Activated naive CD4-positive, alpha-beta T cell treated with anti-CD3 and anti-CD28 coated beads, Interleukin-2, amount 50 U/mL, for 72 hours (primary cell): ENCODE measurements at places on chromosomes 3 and 15. TPM values are rescaled to one million over a fixed set of nuclear protein-coding genes. Genes with fewer than 3 reads are reported as not detected.

GRCh38 chr15:53586799-53587198, 172.7 kb downstream of the WDR72 start:
- DNase-seq: no peak

GRCh38 chr3:49882166-49882565, 12.5 kb upstream of the CAMKV start:
- no peak for DNase-seq

Gene CHRNB4
- total RNA-seq: not detected

DNA sequence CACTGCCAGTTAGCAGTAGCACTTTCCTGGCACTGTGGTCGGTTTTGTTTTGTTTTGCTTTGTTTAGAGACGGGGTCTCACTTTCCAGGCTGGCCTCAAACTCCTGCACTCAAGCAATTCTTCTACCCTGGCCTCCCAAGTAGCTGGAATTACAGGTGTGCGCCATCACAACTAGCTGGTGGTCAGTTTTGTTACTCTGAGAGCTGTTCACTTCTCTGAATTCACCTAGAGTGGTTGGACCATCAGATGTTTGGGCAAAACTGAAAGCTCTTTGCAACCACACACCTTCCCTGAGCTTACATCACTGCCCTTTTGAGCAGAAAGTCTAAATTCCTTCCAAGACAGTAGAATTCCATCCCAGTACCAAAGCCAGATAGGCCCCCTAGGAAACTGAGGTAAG, 22.6 kb downstream of the CLDN18 start:
- no peak for DNase-seq

DNA sequence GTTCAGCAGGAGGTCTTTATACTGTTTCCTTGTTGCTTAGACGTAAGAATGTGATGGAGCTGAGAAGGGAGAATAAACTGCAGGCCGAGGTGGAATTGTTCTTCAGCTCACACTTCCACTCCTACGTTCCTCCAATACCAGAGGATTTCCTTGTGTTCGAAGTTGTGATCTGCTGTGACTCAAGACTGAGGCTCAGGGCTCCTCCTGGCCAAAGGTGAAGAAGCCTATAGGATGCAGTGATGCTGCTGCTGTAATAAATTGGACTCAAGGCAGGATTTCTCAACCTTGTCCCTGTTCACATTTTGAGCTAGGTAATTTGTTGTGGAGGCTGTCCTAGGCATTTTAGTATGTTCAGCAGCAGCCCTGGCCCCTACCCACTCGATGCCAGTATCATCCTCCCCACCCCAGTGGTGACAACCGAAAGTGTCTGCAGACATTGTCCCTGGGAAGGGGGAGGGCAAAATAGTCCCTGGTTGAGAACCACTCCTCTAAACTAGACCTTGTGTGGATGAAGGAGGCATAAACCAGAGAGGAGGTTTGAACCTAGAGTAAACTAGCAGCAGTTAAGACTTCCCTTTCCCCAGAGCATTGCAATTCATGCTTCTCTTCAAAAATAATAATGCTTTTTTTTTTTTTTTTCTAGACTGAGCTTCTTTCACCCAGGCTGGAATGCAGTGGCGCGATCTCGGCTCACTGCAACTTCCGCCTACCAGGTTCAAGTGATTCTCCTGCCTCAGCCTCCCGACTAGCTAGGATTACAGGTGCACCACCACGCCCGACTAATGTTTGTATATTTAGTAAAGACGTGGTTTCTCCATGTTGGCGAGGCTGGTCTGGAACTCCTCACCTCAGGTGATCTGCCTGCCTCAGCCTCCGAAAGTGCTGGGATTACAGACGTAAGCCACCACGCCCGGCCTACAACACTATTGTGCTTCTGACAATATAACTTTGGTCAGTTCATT, 11.1 kb downstream of the RAP2B start:
- no peak for DNase-seq

Gene EPM2AIP1
- 16.2 TPM for total RNA-seq

DNA sequence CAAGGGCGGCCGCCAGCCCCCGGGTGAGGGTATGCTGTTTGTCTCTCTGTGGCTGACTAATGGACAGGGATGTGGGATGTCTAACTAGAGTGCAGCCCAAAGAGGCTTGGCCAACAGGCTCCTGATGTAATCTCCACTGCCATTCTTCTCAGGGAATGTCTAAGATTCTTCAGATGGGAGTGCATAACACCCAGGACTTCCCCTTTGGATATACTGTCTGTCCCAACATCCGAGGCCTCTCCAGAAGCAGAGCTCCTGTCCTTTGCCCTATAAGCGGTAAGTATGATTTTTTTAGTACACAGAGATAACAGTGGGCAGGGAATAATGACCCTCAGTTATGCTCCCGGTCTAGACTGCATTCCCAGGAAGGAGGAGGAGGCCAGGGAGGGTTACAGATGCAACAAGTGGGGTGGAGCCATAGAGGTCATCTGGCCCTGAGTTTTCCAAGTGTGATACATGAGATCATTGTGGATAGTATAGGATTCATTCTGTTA, 62.5 kb upstream of the SLCO2A1 start:
- no peak for DNase-seq

DNA sequence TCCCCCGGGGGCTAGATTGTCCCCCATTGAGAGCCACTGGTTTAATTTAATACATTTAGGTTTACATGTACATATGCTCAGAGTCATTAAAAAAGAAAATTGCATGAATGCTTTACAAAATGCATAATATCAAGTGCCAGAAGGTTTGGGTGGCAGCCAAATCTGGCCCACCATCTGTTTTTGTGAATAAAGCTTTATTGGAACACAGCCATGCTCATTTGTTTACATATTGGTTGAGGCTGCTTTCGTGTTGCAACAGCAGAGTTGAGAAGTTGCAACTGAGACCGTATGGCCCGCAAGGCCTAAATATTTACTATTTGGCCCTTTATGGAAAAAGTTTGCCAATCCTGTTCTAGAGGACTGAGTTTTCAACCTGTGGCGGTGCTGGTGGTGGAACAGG, 32.1 kb upstream of the RGMA start:
- DNase-seq: no peak

DNA sequence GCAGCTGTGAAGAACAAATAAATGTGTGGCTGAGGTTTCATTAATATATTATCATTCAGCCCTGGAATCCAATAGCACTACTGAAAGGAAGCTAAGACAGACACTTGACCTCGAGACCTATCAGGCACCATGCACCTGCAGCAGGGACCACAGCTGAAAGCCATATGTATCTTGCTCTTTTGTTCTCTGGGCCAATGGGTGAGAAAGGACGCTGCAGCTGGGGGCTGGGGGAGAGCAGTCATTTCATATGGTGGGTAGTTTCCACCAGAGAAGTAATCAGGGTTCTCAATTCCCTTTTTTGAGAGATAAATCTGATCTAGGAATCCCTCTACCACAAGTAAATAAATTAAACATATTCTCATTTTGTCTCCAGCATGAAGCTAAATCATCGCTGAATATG, 225.6 kb upstream of the STRIT1 start:
- DNase-seq: no peak

- DNase-seq: no peak
Observed at GRCh38 chr3:108472001-108472591, 38.3 kb downstream of the MYH15 start.

Gene RASGRP1
- total RNA-seq: 102 TPM

DNA sequence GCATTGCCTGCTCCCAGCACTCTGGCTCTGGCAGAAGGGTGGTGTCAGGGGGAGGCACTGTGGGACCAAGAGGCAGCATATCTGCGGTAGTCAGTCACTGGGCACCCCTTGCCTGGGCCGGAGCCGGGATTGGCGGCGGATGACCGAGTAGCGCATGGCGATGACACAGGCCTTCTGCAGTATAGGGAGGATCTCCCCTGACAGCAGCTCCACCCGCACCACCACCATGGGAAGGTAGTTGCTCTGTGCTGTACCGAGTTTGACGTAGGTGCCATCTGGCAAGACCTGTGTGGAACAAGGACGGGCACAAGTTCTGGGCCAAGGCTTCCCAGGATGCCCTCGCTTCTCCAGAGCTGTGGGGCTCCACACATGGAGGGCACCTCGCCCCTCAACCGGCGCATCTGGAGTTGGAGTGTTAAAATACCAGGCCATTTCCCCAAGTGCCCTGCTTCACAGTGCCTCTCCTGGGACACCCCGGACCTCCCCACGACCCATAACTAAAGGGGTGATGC, 6.6 kb downstream of the ACOX2 start:
- no peak for DNase-seq

- no peak for DNase-seq
Observed at GRCh38 chr15:78726870-78727551, 84.3 kb downstream of the ADAMTS7 start.

GRCh38 chr3:11641316-11641682, 2.4 kb downstream of the VGLL4 start:
- DNase-seq: no peak

DNA sequence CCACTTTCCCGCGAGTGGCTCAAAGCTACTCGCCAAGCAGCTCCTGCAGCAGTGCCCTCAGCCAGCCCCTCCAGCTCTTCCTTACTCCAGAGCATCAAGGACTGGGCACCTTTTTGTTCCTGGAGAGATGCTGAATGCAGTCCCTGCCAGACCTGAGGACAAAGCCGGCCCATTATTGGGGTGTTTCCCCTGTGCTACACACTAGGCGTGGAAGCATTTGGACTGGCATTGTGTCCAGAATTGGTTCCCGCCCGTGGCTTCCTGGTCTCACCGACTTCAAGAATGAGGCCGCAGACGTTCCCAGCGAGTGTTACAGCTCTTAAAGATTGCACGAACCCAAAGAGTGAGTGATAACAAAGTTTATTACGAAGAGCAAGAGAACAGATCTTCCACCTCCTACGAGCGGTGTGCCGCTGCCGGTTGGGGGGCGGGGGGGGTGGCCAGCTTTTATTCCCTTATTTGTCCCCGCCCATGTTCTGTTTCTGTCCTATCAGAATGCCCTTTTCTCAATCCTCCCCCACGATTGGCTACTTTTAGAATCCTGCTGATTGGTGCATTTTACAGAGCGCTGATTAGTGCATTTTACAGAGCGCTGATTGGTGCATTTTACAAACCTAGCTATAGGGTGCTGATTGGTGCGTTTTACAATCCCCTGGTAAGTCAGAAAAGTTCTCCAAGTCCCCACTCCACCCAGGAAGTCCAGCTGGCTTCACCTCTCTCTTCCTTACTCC, 62.4 kb downstream of the NSMCE3 start:
- no peak for DNase-seq

Gene DISP2
- total RNA-seq: 0.50 TPM

DNA sequence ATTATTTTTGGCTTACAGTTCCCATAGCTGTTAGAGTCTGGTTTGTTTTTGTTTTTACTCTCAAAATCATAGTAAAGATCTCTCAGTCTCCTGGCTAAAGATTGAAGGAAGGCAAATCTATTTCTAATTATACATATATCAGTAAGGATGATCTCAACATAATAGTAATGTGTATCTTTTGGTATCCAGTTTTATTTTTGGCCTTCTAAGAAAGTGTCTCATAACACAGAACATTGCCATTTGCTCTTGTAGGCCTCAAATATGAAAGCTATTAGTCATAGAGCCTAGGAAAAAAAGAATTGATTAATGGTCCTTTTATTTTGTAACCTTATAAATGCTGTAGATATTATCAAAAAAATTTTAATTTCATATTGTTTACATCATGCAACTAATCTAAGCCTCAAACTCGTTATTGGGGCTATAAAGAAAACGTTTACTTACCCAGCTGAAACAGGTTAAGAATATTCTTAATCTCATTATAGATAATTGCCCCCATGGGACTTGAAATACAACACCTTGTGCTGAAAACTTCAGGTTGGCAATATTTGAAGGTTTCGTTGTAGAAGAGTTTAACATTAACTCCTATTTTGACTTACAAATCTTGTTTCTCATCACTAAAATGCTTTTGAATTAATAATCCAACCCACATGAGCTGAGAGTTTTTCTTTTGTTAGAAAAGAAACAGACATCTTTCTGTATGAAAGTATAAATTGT, 16.7 kb downstream of the FBXO45 start:
- DNase-seq: no peak

Gene NR2E3
- total RNA-seq: not detected

- no peak for DNase-seq
Observed at GRCh38 chr3:32973982-32974381, 22.5 kb downstream of the CCR4 start.

Gene KBTBD12
- not detected for total RNA-seq
